SK-N-MC (cell line): ENCODE measurements at places on chromosomes 12 and 14.
A peak's percentile ranks its signal among the peaks of the same experiment; 100 is the strongest.

- DNase-seq, result no peak
Observed at GRCh38 chr12:50932787-50933280, 19.5 kb upstream of the HIGD1C start.

DNA sequence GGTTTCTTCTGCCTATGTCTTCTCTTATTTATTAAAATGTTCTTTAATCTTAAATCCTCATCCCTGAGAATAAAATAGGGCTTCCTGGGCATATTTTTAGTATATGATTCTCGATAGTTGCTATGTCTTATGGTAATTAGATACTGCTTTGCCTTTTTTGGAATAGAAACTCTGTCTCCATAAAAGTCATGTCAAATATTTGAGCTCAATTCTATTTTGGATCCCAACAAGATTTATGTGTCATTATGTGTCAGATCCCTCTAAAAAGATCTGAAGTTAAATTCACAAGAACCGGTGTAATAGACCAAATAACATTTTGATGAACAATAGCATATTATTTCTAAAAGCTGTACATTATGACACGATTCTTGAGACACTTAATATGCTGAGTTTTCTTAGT is 312.5 kb upstream of the PDE3A start:
- no peak for DNase-seq

- no peak for DNase-seq
Observed at GRCh38 chr14:55328317-55328716, 57.1 kb downstream of the FBXO34 start.

DNA sequence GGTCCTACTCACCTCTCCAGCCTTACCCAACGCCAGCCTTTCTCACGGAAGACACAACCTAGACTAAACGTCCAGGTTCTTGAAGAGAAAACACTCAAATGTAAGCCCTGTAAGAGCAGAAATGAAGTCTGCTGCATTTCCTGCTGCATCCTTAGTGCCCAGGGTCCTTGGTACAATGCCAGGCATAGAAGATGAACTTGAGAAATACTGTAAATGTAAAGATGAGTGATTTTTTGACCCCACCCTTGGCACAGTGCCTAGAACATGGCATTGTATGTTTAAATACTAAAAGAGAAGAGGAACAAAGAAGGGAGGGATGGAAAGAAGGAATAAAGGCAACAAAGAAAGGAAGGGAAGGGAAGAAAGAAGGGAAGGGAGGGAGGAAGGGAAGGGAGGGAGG is 514.6 kb downstream of the MED13L start:
- DNase-seq, result no peak

DNA sequence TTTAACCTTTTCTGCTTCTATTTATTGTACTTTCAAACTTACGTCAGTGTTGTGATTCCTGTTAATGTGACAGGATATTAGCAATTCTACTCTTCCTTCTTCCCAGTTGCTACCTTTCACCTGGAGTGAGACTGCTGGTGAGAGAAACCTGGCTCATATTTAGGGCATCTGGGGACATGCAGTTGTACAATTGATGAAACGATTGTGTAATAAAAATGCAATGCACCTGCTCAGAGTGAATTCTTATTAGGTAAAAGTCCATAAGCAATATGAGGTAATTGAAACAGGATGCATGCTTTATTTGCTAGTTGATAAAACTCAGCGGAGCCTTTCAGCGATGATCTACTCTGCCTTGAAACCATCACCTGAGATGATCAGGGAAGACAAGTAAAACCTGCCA is 116.1 kb upstream of the FBXO33 start:
- DNase-seq, result no peak

GRCh38 chr14:105042813-105043212 is 21.9 kb upstream of the CDCA4 start:
- DNase-seq, result no peak

- DNase-seq, result no peak
Observed at GRCh38 chr14:67710209-67710608, 8.5 kb downstream of the RDH12 start.

GRCh38 chr12:48816143-48816854 is 2.0 kb upstream of the CACNB3 start:
- no peak for DNase-seq

DNA sequence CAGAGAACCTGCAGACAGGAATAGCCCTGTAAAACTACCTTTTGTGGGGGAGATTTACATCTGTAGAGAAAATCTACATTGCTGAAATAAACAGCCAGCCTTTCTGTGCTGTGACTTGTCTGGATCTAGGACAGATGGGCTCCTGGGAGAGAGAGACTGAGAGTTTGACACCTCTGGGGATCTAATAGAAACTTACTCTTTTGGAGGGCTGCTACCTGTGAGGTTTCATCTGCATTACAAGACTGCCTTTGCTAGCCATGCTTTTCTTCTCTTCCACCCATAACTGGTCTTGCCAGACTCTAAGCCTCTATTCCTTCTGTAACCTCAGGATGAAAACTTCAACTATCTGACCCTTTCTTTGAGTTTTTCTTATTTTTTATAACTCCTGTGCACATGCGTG is 452.6 kb downstream of the ZFP36L1 start:
- DNase-seq, result no peak

GRCh38 chr12:63822352-63822751 is 22.1 kb upstream of the SRGAP1 start:
- no peak for DNase-seq

- peak; percentile 69 for DNase-seq
Observed at GRCh38 chr12:46659824-46660223, 166.0 kb downstream of the SLC38A4 start.

DNA sequence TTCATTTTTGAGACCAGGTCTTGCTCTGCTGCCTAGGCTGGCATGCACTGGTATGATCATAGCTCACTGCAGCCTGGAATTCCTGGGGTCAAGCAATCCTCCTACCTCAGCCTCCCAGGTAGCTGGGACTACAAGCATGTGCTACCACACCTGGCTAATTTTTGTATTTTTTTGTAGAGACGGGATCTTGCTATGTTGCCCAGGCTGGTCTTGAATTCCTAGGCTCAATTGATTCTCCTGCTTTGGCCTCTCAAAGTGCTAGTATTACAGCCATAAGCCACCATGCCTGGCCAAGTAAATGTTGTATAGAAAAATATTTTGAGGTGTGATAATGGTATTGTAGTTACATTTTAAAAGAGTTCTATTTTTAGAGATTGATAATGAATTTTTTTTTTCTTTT is 12.6 kb downstream of the BIN2 start:
- DNase-seq, result no peak

- DNase-seq, result no peak
Observed at GRCh38 chr14:90277581-90278198, 21.3 kb downstream of the PSMC1 start.

GRCh38 chr12:127277882-127278281 is 989.1 kb upstream of the TMEM132C start:
- no peak for DNase-seq

DNA sequence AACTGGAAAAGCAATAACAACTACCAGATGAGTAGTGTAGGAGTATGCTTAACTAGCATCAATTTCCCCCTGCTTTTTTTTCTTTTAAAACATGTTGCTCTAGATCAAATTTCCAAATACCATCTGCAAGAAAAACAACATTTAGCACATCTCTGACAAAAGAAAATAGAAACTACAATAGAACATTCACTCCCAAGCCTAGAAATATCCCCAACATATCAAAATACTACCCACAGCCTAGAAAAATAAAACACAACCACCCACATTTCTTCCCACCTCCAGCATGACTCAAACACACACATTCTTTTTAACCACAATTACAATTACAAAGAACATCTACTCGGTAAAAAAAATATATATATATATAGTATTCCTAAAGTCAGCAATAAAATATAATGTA is 120.0 kb downstream of the PPFIA2 start:
- DNase-seq, result no peak

DNA sequence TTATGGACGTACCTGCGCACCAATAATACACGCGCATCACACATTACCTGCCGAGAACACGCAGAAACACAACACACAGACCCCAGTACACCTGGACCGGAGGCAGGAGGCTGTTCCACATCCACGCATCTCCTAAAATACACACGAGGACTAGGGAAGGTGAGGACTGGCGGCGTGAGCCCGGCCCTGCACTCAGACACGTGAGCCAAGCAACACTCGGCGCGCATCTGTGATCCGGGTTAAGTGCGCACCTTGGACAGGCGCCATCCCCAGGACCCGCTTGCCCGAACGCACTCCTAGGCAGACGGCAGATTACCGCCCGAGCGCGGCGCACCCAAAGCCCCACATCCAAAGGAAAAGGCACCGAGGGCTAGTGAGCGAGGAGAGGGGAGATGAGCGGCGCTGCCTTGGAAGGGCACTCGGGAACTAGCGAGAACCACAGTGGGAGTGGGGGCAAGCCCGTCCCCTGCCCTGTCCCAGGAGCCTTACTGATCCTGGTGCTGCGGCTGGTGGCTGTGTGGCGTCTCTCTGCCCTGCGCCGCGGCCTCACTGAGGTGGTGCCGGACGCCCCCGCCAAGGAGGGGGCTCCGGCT is 417 bp downstream of the GLS2 start:
- DNase-seq, result no peak

GRCh38 chr12:61009192-61009591 is 1251.0 kb upstream of the USP15 start:
- DNase-seq, result peak; percentile 90

DNA sequence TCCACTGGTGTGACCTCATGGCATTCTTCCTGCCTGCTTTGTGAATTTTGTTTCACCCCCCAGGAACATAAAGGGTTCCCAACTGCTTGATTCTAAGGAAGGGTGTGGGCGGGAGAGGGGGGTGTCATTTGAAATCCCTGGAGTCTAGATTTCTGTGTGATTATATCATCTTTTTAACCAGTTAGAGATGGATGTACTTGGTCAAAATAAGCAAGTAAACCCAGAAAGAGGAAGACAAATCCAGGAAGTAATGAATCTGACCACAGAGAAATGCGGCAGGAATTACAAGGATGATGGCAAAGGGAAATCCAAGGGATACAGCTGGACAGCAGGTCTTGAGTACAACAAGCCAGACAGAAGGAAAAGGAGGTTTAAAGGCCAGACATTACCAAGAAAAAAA is 38.9 kb downstream of the DMAC2L start:
- DNase-seq, result no peak

GRCh38 chr12:14284184-14284722 is 81.2 kb upstream of the ATF7IP start:
- DNase-seq, result no peak
